Natural killer cell treated with Interleukin-12 subunit alpha and Interleukin-12 subunit beta and Interleukin-15 and Interleukin-18, amount 100 ng/mL, for 72 hours (primary cell): ENCODE measurements at places on chromosomes 6 and 20.

DNA sequence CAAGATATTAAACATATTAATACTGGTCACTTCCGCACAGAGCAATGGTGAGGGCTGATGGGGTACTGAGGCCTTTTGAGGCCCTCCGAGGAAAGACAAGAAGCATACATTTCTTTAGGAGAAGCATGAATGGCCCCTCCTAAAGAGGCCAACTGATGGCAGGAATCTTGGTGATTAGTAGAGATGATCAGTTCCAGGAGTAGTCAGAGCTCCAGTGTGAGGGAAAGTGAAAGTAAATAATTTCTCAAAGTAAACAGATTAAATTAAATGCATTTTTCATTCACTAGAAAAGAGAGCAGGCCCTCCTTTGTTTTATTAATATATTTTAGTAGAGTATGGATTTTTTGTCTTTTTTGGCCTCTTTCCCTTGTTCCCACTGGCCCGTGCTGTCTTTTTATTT, 38.2 kb downstream of the NOX3 start:
- peaks cover 29% of the 10 kb centered on the region for H3K4me1 ChIP-seq
- H3K27ac ChIP-seq: peak overlapping the region; percentile 87
- no peaks in the 10 kb centered on the region for H3K36me3 ChIP-seq
- H3K27me3 ChIP-seq: no peaks in the 10 kb centered on the region
- peak overlapping the region; percentile 84 for H3K4me3 ChIP-seq

DNA sequence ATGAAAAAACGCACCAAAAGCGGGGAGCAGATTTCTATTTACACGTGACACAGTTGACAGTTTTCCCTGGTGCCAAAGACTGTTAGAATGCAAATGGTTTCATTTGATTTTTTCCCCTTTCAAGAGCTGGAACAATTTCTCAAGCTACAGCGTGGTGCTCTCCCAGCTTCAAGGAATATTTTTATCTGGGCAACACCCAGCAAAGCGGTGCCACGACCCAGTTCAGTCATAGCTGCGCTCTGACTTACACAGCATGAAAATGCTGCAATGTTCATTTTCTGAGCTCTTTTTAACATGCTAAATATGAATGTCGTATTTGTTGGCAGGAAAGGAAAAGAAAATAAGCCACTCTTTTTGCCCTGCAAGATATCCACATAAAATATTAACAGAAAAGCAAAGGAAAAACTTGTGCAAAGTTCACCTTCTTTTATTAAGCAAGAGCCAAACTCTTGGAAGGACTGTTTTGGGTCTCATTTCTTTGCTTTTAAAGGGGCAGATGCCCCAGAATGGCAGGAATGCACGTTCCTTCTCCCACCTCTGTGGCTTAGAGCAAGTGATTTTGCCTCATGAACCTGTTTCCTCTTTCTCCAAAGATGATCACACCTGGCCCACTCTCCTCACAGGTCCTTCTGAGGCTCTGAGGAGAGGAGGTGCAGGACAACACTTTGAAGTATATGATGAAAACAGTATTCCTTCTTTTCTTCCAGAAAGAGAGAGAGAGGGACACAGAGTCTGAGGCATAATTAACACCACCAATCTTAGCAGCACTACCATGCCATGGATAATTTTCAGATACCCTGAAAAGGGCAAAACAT, 47.0 kb downstream of the TTI1 start:
- no peak for DNase-seq
- no peak overlapping the region for H3K27ac ChIP-seq
- no peaks in the 10 kb centered on the region for H3K27me3 ChIP-seq
- H3K36me3 ChIP-seq: peaks cover 9% of the 10 kb centered on the region
- H3K4me3 ChIP-seq: no peak overlapping the region

GRCh38 chr6:11802886-11803590, 24.4 kb upstream of the ADTRP start:
- peaks cover 8% of the 10 kb centered on the region for H3K27me3 ChIP-seq
- H3K36me3 ChIP-seq: no peaks in the 10 kb centered on the region
- H3K27ac ChIP-seq: no peak overlapping the region

- no peaks in the 10 kb centered on the region for H3K36me3 ChIP-seq
- no peak overlapping the region for H3K27ac ChIP-seq
- DNase-seq: no peak
- H3K27me3 ChIP-seq: no peaks in the 10 kb centered on the region
Measured at GRCh38 chr20:17767624-17768023, 67.9 kb downstream of the BANF2 start.

- no peak for DNase-seq
- H3K27me3 ChIP-seq: peaks cover 10% of the 10 kb centered on the region
- no peaks in the 10 kb centered on the region for H3K36me3 ChIP-seq
Measured at GRCh38 chr6:10511477-10511876, 9.7 kb upstream of the GCNT2 start.

DNA sequence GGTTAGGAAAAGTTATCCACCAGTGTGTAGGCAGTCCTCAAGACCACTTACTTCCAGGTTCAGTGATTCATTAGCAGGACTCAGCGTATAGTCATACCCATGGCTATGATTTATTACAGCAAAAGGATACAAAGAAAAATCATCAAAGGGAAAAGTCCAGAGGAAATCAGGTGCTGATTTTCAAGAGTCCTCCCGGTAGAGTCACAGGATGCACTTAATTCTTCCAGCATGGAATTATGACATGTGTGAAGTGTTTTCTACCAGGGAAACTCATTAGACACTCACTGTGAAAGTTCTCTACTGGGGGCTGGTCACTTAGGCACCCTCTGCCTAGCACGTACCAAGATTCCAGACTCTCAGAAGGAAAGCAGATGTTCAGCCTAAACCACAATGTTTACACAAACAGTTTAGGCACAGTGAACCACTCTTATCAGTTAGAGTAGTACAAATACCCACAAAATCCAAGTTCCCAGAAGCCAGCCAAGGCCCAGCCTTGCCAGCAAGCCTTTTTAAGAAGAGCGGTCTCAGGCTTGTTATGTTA, 10.2 kb downstream of the WFDC3 start:
- no peak overlapping the region for H3K27ac ChIP-seq
- no peak overlapping the region for H3K4me3 ChIP-seq
- H3K27me3 ChIP-seq: no peaks in the 10 kb centered on the region
- peaks cover 2% of the 10 kb centered on the region for H3K4me1 ChIP-seq

- peaks cover 9% of the 10 kb centered on the region for H3K4me1 ChIP-seq
- H3K27me3 ChIP-seq: peaks cover 31% of the 10 kb centered on the region
- no peaks in the 10 kb centered on the region for H3K36me3 ChIP-seq
- H3K4me3 ChIP-seq: no peak overlapping the region
Measured at GRCh38 chr20:46713957-46714834, 4.7 kb downstream of the SLC2A10 start.

DNA sequence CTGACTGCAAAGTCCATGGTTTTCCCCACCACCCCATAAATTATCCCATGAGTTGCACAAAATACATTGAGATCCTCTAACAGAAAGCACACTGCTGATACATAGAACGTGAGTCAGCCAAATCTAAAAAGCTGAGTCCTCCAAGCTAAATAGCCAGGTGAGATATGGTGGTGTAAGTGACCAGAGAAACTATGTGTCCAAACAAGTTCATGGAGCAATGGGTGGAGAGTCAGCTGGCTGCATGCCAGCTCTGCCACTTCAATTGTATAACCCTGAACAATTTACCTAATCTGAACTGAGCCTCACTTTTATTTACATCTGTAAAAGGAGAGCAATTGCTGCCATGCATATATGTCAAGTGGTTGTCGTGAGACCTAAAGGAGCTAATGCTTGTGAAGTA, 9.7 kb downstream of the SNAP25 start:
- no peaks in the 10 kb centered on the region for H3K4me1 ChIP-seq
- no peaks in the 10 kb centered on the region for H3K36me3 ChIP-seq
- H3K27ac ChIP-seq: no peak overlapping the region
- no peak overlapping the region for H3K4me3 ChIP-seq
